ELR (cell line): ENCODE measurements at places on chromosomes 3 and 15.

- no peak for DNase-seq
Observed at GRCh38 chr15:95556225-95556624, 774.3 kb upstream of the NR2F2 start.

DNA sequence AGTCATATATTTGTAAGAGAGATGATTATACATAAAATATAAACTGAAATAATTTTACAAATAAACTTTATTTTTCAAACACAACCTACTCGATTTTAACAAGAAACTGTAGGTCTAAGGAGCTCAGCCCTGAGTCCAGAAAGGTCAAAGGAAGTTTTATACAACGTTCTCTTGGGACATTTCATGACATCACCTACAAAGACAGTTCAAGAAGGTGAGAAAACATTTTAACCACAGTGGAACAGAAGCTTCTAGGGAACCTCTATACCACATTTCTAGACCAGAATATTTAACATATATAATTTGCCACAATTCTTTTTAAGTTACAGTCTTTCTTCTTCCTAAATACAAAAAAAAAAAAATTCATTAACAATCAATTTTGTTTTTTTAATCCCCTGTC is 40.1 kb downstream of the CBLB start:
- DNase-seq: no peak

GRCh38 chr3:23288715-23289114 is 85.6 kb downstream of the UBE2E2 start:
- DNase-seq: no peak

GRCh38 chr3:138914870-138915502 is 32.0 kb downstream of the FOXL2 start:
- peak; percentile 79 for DNase-seq

DNA sequence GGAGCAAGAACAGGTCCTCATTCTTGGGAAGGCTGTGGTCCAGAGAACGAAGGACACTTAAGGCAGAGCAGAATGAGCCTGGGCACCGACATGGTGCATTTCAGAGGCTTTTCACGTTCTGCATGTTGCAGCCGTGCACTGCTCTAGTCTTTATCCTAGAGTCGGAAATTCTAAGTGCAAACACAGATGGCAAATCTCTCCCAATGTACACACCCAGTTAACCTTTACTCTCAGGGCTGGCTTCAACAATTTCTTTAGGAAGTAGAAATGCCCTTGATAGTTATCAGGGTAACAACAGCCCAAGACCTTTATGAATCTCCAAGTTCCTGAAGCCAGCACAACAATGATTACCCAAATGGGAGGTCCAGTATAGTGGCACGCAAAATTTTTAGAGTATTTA is 39.1 kb upstream of the LRTM1 start:
- no peak for DNase-seq

DNA sequence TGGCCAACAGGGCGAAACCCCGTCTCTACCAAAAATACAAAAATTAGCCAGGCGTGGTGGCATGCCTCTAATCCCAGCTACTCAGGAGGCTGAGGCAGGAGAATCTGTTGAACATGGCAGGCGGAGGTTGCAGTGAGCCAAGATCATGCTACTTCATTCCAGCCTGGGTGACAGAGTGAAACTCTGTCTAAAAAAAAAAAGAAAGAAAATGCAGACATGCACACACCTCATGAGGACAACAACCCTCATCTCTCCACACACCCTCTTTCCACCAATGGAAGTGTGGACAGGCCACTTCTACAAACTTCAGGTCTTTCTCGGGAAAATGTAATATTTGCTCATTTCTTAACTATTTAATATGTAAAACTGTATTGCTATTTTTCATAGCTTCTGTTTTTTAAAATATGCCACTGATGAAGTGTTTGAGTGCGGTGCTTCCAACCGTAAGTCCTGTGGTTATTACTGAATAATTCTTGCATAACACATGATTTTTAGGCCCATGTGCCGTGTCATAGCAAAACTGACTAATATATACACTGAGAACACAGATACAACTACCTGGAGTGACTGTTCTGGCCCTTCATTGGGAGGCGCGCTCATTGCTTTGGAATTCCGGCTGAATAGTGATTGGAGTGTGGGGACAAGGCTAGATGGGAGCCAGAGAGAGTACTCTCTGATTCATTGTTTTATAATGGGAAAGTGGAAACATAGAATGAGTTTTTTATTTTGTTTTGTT is 23.1 kb downstream of the LRRC31 start:
- peak; percentile 92 for DNase-seq

GRCh38 chr15:59087731-59088130 is 17.2 kb upstream of the CCNB2 start:
- no peak for DNase-seq

GRCh38 chr3:79002465-79003372 is 765.1 kb downstream of the ROBO1 start:
- no peak for DNase-seq

DNA sequence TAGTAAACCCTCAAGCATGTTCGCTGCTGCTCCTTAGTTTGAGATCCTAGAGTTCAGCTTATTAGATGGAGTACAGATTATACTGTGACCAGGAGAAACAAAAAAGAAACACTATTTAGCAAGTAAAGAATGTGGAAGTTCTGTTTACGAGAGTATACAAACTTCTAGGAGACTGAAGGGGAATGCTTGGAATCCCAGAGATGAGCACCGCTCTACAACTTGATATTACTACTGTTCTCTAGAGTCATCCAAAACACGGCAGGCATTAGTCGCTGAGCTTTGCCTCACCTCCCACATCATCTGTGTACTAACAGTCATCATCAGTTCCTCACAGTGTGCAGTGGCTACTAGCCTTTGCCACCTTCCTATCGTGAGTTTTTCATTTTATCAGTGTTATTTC is 121.4 kb upstream of the CHRM5 start:
- DNase-seq: no peak

DNA sequence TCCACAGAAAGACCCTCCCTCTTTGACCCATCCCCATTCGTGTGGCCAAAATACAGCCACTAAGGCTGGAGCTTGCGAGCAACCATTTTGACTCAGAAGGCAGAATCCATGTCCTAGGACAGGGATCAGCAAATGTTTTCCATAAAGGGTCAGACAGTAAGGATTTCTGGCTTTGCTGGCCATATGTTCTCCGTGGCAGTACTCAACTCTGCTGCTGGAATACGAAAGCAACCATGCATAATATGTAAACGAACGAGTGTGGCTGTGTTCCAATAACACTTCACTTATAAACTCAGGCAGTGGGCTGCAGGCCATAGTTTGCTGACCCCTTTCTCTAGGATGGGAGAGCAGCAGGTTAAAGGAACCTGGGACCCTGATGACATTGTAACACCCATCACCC is 77.6 kb upstream of the WNT5A start:
- no peak for DNase-seq

DNA sequence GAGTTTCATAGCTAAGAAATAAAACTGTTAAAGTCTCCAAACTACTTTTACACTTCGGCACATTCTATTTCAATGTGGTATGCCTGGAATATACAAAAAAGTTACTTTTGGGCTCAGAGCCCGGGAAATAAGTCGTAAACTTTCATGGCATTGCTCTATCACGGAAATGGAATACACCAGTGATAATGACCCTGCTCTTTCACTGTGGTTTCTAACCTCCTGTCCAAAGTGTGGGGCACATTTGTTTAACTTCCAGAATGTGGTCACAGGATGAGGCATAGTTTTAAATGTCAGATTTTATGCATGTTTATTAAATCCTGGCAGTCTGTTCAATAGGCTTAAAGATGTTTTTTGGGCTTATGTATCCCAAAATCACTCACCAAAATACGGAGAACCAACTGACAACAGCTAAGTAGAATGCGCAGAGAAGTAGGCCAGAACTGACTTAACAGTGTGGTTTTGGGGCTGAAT is 5.1 kb downstream of the CXCR6 start:
- DNase-seq: peak; percentile 49

GRCh38 chr15:89019436-89019835 is 68.8 kb upstream of the ABHD2 start:
- no peak for DNase-seq

DNA sequence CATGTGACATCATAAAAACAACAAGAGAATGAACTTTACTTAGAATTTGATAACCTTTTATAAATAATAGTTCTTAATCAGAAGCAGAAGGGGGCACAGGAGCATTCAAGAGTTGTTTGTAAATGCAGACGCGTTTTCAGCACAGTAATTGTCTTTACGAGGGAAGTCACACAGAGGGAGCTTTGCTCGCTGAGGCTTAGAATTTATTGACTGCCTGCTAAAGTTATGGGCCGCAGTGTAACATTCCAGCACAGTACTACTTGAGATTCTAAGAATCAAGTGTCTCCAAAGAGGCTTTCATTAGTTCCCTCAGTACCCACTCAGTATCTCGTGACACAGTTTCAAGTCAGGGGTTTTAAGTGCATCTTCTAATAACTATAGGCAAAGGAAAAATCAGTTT is 288.7 kb downstream of the NR2F2 start:
- DNase-seq: no peak

DNA sequence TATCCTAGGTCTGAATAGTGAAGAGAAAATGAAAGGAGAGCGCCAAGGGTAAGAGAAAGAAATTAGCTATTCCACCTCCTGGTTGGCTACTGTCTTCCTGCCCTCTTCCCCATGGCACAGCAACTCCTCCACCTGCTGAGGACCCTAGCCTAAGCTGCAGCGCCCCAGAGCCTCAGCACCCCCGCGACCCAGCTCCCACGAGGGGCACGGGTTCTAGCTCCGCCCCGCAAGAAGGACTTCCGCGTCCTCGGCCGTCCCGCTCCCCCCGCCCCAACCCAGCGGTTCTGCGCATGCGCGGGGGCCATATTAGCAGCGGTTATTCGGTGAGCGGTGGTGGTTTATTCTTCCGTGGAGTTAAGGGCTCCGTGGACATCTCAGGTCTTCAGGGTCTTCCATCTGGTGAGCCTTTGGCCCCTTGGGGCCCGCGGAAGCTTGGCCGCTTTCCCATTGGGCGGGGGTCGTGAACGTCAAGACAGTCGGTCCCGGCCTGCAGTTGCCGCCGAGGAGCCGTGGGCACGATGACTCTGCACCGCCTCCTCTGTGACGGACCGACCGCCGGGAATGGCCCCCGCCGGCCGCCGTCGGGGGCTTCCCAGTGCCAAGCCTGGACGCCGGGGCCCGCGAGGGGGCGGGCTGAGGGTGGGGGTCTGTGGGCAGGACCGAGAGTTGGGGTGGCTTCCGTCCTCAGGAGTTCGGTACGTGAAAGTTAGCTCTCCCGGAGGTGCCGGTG is at the start of gene PSMA4:
TSS of gene PSMA4 (plus strand) at position 304 of the 730 bp plus-strand sequence. CDS start 1,484 bp downstream, outside the sequence.
- DNase-seq: peak; percentile 85

DNA sequence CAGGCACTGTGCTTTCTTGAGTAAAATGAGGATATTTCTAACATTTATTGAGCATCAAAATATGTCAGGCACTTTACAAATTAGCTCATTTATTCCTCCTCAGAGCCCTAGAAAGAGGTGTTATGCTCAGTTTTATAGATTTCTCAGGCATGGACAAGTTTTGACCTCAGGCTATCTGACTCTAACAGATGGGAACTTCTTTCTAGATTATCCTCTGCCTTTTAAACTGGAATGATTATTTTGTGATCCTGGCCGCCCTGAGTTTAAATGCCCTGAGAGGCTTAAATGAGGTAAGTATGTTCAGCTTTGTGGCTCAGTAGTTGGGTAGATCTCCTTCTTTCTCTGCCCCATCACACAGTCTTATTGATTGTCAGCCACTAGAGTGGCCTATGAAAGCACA is 32.3 kb upstream of the ATP1B3 start:
- DNase-seq: no peak

GRCh38 chr3:196336319-196337145 is 1.7 kb downstream of the TM4SF19 start:
- DNase-seq: no peak

DNA sequence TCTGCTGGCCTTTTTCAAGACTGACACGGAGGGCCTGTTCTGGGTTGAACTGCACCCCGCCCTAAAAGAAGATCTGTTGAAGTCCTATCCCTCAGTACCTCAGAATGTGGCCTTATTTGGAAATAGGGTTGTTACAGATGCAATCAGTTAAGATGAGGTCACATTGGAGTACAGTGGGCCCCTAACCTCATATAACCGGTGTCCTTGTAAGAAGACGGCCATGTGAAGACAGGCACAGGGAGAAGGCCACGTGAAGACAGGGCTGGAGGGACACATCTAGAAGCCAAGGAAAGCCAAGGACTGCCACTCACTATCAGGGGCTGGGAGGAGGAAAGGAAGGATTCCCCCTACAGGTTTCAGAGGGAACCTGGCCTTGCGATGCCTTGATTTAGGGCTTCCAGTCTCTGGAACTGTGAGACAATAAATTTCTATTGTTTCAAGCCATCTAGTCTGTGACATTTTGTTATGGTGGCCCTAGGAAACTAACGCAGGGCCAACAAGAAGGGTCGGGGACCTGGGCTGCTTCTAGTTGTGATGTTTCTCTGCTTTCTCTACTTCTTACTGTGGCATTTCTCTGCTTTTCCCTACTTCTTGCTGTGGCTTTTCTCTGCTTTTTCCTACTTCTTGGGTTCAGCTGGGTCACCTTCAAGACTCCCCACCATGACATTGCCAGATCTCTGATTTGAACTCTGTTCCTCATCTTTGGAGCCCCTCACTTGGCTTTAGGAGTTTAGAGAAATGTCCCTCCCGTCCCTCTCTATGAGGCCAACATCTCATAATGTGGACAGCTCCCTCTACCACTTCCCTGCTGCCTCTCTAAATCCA is 4.8 kb upstream of the CCDC174 start:
- no peak for DNase-seq

- peak; percentile 23 for DNase-seq
Observed at GRCh38 chr3:150738688-150739087, 24.3 kb downstream of the SIAH2 start.

- no peak for DNase-seq
Observed at GRCh38 chr3:197222937-197223370, 75.5 kb downstream of the DLG1 start.

DNA sequence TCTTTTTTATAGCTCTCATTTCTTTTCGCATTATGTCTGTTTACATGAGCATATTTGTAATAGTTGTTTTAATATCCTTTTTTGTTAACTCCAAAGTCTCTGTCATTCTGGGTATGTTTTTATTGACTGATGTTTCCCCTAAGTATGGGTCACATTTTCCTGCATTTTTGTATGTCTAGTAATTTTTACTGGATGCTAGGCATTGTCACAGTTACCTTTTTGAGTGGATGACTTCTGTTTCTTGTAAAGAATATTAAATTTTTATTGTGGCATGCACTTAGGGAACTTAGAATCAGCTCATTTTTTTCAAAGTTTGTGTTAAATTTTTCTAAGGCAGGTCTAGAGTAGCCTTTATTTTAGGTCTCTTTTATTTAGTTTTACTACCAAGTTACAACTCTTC is 40.7 kb downstream of the ANAPC13 start:
- DNase-seq: no peak

DNA sequence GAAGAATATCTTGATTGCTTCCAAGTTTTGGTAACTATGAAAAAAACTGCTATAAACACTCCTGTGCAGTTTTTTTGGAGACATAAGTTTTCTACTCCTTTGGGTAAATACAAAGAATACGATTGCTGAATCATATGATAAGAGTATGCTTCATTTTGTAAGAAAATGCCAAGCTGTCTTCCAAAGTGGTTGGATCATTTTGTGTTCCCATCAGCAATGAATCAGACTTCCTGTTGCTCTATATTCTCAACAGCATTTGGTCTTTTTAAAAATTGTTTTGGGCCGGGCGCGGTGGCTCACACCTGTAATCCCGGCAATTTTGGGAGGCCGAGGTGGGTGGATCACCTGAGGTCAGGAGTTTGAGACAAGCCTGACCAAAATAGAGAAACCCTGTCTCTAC is 14.5 kb downstream of the BTD start:
- peak; percentile 36 for DNase-seq
